ENCODE measurements at places on chromosomes 1 and 21.

DNA sequence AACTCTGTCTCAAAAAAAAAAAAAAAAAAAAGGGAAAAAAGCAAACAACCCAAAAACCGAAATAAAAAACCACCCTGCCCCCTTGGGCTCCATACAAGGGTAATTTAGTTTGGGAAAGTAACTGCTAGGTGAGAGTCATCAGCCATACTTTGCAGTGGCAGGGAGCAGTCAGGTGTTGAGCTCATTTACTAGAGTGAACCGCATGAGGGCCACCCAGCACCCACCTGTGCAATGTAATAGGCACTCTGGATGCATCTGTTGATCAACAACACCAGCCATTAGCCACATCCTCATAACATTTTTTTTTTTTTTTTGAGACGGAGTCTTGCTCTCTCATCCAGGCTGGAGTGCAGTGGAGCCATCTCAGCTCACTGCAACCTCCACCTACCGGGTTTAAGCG lies 9.1 kb downstream of the INAVA start:
- no peak for DNase-seq

GRCh38 chr21:46221664-46222435 lies 6.7 kb downstream of the LSS start:
- no peak for DNase-seq

DNA sequence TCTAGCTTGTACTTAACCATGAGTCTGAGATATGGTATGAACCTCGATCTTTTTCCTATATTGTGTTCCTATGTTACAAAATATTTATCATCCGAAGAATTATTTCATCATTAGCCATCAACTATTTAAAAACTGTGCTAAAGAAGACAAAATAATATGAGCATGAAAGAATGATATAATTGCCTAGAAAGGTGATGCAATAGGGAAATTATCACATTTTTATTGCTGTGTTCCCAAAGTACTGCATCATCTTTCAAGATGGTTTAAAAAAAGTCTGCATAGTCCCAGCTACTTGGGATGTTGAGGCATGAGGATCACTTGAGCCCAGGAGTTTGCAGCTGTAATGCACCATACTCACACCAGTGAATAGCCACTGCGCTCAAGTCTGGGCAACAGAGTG lies 126.7 kb downstream of the APP start:
- no peak for DNase-seq

- no peak for DNase-seq
Observed at GRCh38 chr1:59926381-59927123, at the start of gene CYP2J2. Gene CYP2J2, minus strand, starts transcription at chr1:59926773. Its CDS starts 27 bp downstream, at chr1:59926746.

Data from GM04504 (cell line).